AG08396 (cell line): ENCODE measurements at places on chromosomes 3 and 15.

DNA sequence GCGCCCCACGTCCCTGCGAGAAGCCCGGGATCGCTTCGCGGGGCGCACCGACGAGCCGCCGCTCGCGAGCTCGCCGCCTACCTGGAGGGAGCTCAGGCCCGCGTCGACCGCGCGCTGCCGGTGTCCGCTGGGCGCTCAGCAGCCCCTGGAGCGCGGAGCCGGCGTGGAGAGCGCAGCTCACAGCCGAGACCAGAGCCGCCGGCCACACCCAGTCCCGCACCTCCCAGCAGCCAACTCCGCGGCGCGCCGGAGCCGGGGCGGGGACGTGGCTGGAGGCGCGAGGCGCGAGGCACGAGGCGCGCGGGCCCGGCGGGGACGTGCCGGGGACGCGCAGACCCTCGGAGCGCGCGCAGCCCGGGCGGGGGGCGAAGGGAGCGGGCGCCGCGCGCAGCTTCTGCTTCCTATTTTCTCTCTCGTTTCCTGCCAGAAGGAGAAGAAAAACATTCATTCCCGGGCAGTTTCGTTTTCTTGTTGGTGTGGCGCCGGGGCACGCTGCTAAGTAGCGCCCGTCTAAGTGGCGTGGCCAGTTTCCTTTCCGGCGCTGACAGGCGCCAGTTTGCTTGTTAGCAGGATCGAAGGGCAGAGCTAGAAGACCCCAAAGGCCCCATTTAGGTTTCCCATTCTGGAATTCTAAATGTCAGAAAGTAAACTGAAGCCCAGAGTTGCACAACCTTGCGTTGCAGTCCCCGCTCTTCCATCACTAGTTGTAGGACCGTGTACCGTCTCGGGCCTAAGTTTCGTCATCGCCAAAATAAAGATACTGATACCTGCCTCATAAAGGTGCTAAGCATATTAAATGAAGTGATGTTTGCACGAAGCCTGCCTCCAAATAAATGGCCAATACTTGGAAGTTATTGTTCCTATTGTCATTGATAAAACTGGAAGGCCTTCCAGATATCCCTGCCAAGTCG, at the start of gene GNB4:
Gene GNB4, minus strand, starts transcription at position 206 of the 911 bp plus-strand sequence. CDS start 25,270 bp downstream, outside the sequence.
- DNase-seq: peak; percentile 92

DNA sequence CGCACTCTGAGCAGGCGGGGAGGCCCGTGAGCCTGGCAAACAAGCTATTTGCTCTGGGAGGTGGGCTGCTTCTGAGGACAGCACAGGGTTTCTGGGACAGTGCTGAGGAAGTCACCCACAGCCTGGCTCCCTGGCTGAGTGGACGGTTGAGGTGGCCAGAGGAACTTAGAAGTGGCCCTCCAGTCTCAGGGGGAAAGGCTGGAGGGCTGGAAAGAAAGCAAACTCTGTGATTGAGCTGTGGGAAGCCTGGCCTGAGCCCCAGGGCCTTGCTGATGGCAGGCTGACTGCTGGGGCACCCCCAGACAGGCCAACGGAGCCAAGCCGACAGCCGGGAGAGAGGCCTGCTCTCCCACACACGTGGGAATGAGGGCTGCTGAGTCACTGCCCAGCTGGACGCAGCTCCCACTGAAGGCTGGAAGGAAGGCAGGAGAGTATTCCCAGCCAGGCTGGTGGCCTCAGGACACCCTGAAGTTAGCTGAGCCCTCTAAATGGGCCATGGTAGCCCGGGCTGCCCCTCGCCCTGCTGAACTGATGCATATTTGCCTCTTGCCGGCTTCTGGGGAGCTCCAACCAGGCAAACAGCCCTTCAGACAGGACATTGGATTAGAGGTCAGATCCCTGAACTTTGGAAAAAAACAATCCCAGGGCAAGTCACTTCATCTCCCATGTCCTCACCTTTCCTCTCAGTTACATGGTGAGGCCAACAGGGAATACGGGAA, 98.0 kb upstream of the TLE3 start:
- peak; percentile 92 for DNase-seq

- no peak for DNase-seq
Measured at GRCh38 chr3:142973217-142974009, 9.9 kb upstream of the PAQR9 start.

- DNase-seq: no peak
Measured at GRCh38 chr3:31530960-31531335, 1.8 kb upstream of the STT3B start.

- DNase-seq: no peak
Measured at GRCh38 chr15:73190189-73190601, 137.9 kb downstream of the NEO1 start.

DNA sequence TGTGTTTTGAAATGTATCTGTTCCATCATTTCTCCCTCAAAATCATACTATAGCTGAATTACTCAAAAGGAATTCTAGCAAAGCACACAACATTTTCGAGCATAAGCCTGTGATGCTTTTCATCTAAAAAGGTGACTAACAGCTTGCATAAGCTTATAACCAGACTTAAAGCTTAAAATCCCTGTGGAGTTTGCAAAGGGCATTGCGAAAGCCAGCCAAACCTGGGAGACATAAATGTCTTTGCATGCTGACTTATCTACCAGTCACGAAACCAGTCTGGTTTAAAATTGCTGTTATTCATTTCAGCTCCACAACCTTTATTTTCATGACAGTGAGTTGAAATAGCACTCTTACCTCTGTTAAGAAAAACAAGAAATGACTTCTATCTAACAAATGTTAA, 35.6 kb upstream of the LIPC start:
- DNase-seq: peak; percentile 45

DNA sequence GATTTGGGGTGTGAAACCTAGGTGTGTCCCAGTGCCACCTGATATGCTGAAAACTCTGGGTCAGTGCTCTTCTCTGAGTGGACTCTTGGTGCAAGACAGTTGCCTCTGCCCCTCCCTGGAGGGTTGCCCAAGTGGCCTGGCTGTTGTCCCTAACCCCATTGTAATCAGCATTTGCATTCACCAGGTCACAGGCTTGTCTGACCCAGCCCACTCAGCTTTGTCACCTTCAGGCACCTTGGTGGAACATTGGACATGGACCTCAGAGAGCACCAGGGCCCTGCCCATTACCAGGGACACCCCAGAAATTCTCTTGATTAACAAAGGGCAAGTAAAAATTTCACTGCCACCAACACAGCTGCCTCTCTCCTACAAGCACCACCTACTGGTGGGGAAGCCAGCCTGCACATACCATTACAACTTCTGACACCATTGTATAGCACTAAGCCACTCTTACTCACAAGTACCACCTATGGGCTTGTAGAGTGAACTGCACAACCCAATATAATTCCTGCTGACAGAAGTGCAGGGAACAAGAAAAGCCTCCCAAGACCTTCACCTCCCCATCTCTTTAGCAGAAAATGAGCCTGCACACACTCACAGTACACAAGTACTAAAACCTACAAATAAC, 324.6 kb downstream of the EPHA6 start:
- no peak for DNase-seq

- DNase-seq: peak; percentile 56
Measured at GRCh38 chr15:85865070-85865684, 70.5 kb upstream of the KLHL25 start.

- no peak for DNase-seq
Measured at GRCh38 chr3:125212091-125212508, 448 bp downstream of the SLC12A8 start.

DNA sequence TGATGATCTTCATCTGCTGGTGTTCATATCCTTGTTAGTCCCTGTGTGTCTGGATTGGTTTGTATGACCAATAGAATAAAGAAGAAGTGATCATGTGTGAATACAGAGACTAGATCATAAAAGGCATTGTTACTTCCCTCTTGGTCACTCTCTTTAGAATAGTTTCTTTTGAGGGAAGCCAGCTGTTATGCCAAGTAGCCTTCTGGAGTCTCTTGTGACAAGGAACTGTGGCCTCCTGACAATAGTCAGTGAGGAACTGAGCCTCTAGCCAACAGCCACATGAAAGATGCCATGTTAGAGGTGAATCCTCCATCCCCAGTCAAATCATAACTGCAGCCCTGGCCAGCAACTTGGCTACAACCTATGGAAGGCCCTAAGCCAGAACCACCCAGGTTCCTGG, 63.0 kb upstream of the SMAD3 start:
- DNase-seq: no peak

GRCh38 chr3:45084820-45085816, 59.0 kb downstream of the CLEC3B start:
- DNase-seq: peak; percentile 84

GRCh38 chr3:158165141-158165655, 55.3 kb downstream of the RSRC1 start:
- DNase-seq: no peak

- DNase-seq: no peak
Measured at GRCh38 chr15:48802257-48802656, 8.6 kb downstream of the CEP152 start.

DNA sequence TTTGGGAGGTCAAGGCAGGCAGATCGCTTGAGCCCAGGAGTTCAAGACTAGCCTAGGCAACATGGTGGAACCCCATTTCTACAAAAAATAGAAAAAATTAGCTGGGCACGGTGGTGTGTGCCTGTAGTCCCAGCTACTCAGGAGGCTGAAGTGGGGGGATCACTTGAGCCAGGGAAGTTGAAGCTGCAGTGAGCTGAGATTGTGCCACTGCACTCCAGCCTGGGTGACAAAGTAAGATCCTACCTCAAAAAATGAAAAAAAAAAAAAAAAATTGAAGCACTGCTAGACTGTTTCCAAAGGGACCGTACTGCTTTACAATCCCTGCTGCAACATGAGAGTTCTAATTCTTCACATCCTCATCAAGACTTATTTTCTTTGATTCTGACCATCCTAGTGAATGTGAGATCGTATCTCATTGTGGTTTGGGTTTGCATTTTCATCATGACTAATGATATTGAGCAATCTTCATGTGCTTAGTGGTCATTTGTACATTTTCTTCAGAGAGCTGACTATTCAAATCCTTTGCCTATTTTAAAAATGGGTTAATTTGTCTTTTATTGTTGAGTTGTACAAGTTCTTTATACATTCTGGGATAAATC, 10.8 kb downstream of the CMTM8 start:
- DNase-seq: peak; percentile 46

DNA sequence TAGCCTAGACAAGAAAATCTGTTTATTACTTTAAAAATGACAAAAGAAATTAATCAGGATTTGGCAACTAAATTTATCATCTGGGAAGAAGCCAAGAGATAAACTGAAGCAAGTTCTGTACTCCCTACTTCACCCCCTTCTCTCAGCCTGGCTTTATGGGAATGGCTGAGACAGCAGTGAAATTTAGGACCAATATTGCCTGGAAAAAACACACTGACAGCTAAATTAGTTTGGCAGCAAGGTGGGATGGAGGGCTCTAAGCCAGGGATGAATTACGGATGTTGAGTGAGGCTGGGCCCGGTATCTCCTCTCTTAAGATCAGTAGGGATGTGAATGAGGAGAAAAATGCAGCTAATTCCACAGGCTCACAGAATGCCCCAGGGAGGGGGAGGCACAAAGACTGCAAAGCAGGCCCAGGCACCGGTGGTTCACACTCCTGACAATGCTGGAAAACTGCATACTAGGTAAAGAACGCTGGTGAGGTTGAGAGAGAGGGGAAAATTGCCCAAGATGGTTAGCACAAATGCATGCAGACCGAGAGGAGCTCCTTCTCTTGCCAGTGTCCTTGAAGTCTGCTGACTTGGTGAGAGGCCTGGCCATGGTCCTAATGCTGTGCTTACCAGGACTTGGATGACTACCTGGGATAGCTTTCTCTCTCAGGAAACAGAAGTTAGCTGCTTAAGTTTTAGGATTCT, 89.0 kb downstream of the WDR76 start:
- DNase-seq: no peak

DNA sequence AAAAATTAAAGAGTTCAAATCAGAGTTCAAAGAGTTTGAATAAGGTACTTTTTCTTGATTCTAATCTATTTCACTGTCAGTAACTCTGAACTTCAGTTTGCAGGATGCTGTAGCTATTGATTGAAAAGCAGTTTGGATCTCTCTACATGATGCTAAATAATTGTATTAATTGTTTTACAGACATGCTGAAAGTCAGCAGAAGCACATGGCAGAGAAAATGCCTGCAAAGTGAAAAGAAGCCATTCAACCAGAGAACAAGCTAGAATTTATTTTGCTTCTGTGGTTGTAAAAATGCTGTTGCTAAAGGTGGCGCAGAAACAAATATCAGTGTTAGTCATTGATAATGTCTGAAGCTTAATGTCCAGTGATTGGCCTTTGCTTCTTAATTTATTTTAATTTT, 92.1 kb upstream of the IL12A start:
- DNase-seq: no peak

GRCh38 chr15:43511012-43511885, 6.2 kb upstream of the MAP1A start:
- no peak for DNase-seq

DNA sequence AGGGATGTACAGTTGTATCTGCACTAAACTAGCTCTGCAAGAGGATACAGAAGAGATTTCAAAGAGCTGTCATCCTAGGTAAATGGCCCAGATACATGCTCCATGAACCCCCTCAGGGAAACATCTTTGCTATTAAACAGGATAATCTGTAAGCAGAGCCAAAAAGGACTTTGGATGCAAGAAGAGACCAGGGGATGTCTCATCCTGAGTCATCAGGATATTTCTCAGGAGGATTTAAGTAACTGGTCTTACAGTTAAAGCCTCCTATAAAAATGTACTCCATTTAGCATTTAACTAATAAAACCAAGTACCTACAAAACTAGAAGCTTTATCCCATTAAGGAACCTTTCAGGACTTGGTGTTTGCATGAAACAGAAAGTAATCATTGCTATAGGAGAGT, 48.2 kb upstream of the PHLDB2 start:
- peak; percentile 24 for DNase-seq

- DNase-seq: no peak
Measured at GRCh38 chr15:75061272-75061671, 37.9 kb downstream of the PPCDC start.

GRCh38 chr3:8966150-8966819, 3.0 kb upstream of the RAD18 start:
- DNase-seq: no peak

DNA sequence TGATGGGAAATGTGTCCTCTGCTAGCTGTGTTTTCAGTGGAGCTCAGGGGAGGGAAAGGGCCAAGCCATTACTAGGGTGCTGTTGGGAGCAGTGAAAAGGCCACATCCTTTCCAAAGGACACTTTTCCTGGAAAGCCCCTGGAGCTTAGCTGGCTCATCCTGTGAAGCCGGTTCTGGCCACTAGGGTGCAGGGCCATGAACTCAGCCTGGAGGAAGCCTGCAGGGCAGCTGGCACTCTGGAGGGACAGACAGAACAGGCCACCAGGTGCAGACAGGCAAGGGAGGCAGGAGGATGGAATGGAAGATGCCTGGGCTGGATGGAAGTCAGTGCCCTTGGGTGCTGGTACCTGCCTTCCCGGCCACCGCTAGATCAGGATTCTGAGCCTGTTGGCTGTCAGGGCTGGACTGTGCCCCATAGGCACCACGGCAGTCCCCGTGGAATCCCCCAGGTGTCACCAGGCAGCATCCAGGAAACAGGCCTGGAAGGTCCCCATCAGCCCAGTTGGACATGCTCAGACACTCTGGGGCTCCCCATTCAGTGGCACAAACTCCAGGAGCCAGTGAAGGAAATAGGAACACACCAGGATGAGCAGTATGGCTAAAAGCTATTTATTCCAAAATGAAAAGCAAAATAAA, 76.2 kb upstream of the C2CD4B start:
- DNase-seq: no peak

- no peak for DNase-seq
Measured at GRCh38 chr3:119357190-119357589, 63.0 kb downstream of the ARHGAP31 start.

GRCh38 chr3:135558150-135558783, 407.3 kb upstream of the PPP2R3A start:
- DNase-seq: no peak
